Bone marrow (tissue), 2 donors: ENCODE measurements at places on chromosomes 3 and 15.

- no peak for DNase-seq
Measured at GRCh38 chr3:59655418-59656015, 605.7 kb upstream of the CFAP20DC start.

DNA sequence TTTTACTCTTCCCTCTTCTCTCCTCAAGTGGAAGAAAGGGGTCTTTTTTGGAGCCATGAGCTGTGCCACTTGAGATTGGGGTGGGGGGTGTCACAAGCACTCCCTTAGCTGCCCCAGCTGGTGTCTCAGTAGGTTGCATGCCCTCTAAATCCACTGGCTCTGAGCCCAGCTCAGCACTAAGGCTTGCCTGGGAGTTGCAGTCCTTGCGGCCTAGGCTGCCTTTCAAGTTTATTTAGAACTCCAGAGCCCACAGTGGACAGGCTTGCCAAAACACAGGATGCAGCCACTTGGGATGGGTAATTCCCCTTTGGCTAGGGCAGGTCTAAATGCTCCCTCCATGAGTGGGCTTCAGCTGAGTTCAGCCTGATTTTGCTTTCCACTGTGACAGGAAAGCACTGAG is 24.7 kb downstream of the C3orf20 start:
- no peak for DNase-seq

DNA sequence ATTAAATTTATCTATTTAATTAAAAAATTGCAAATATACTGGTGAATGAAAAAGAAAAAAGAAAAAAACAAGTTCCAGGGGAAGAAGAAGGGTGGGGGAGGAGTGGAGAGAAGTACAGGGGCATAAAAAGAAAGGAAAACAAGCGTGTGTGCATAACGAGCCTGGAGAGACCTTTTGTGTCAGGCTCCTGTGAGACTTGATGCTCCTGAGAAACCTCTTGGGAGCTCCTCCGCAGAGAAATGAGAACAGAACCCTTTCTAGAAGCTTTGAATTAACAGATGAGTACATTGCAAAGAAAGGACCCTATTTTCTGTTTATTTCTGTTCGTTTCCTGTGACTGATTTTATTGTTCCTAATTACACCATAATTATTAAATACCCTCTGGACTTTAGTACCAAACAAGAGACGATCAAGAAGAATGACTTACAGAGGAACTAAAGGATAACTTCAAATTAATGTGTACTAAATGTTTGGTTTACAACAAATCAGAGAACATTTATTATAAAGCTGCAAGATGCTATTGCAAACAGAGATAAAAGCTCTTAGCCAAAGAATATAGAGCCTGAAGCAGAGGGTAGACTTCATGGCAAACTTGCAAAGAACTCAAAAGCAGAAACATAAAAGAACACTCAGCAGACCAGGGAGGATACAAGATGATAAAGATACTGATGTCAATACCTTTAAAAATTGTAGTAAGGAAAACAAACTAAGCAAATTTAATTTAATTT is 74.7 kb downstream of the DPPA2 start:
- no peak for DNase-seq

- DNase-seq, result no peak
Measured at GRCh38 chr3:63413523-63413922, 135.4 kb downstream of the SYNPR start.
